ENCODE measurements at places on chromosomes 2 and 18.

DNA sequence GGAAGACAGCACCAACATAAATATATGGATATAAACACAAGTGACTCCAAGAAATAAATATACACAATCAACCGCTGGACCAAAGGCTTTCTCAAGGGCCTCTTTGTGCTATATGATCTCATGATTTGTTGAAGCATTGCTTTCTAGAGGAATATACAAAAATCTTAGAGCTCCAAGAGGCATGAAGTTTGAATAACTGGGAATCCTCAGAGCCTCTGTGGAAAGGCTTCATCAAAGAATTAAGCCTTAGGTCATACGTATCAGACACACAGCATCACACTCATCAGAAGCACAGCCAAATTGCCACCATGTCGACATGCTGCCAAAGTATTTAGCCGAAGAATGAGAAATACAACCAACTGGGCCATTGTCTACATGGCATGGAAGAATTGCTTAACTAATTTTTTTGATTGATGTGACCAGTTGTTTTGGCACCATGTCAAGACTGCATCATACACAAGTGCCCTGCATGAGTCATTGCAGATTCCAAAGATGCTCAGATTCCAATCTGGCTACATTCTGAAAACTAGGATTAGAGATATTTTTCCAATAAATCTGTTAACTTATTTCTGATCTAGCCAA is 860.6 kb upstream of the ZEB2 start:
- DNase-seq: no peak

DNA sequence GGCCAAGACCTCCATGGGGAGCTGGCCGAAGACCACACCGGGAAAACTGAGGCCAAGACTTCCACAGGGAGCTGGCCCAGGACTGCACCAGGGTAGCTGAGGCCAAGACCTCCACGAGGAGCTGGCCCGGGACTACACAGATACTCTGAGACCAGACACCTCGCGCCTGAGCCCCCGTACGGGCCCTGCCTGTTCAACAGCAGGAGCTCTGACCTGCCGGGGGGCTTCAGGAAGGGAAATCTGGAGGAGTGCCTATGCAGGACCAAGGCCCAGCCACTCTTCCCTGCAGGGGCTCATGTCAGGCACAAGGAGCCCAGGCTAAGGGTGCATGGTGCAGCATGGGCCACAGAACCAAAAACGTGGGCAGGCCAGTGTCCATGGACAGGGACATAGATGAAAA is 151.6 kb downstream of the TMEM18 start:
- DNase-seq: no peak

DNA sequence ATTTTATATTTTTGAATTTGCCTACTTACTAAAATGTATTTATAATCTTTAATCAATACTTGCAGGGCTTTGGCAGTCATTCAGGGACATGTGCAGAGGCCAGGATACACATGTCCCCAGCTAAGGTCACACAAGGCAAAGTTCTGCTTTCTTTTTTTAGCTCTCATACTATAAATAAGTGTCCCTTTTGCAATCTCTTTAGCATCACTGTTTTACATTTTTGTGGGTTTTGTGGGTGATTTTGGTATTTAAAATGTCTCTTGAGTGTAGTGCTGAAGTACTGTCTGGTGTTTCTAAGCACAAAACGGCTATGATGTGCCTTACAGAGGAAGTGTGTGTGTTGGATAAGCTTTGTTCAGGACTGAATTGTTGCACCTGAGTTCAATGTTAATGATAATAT is 309.0 kb upstream of the GULP1 start:
- DNase-seq: peak; percentile 43

DNA sequence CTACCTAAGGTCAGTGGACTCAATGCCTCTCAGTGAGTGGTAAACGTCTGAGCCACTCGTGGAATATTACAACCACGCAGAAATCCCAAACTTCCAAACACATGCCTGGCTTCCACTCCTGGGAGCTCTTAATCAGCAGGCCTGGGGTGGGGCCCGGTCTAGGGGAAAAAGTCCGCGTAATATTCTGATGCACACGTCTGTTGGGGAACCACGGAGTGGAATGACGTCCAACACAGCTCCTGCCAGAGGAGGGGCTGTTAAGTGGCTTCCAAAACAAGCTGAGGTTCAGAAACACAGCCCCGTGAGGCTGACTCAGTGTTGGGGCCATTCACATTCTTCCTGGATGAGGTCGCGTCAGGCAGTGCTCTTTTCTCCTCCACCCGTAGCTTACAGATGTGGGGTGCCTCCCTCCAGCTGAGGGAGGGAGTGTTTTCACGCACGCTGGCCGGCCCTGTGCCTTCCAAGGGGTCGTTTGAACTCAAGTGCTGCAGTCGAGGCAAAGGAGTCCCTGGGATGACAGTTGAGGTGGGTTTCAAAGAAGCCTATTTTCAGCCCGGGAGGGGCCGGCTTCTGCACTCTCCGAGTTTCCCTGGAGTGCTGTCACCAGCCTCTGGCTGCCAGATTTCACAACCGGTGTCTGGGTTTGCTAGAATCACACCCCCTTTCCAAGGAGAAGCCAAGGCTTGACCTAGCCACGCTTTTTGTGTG is 73.1 kb downstream of the ACKR3 start:
- DNase-seq: no peak

DNA sequence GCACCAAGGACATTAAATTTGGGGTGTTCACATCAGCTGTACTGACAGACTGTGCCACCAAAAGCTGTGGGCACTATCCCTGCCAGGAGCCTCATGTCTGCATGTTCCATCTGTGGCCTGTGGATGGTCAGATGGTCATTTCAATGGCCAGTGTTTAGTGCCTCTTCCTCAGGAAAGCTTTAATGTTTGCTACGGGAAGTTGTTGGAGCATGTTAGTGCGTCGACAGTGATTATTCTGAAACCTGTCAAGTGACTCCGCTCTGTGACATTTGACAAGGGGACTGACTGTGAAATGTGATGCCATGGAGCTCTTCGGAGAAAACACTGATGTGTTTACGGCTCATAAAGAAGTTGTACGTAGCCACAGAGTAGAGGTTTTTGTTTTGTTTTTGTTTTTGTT is 18.7 kb upstream of the RGPD4 start:
- DNase-seq: no peak

DNA sequence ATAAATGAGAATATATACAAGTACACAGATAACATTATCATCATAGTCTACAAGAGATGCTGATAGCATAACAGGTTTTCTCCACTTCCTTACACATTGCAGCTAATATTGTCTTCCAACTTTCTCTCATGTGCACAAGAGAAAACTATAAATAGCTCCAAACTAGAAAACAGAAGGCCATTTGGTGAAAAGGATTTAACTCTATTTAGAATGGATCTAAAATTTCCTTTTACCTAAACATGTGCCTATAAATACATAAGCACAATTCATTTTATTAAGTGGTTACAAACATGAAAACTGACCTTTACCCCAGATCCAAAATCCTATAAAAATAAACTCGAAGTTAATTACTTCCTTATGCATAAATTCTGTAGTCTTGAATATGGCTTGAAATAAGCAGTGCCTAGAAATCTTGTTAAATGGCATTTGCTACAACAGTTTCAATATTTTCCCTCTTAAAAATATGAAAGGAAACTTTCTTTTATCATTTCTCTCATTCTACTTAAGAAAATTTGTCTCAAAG is 41.6 kb downstream of the SLC25A12 start:
- no peak for DNase-seq

DNA sequence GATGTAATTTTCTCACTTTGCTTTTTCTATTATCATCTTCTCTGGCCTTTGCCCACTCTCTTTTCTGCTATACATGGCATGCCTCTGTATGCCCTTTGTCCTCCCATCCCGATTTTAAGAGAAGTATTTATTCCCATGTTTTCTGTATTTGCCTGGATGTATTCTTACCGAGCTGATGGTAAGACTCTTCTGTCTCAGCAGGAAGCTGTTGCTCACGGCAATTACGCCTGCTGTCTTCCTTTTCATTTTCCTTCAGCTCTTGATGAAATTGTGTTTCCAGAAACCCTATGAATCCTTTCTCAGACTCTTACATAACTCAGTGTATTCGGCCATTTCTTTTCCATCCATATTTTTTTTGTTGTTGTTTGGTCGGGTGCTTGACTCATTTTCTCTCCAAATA is 121.6 kb downstream of the SP3 start:
- no peak for DNase-seq

GRCh38 chr18:55390898-55391297 is 197.1 kb downstream of the TCF4 start:
- DNase-seq: no peak

DNA sequence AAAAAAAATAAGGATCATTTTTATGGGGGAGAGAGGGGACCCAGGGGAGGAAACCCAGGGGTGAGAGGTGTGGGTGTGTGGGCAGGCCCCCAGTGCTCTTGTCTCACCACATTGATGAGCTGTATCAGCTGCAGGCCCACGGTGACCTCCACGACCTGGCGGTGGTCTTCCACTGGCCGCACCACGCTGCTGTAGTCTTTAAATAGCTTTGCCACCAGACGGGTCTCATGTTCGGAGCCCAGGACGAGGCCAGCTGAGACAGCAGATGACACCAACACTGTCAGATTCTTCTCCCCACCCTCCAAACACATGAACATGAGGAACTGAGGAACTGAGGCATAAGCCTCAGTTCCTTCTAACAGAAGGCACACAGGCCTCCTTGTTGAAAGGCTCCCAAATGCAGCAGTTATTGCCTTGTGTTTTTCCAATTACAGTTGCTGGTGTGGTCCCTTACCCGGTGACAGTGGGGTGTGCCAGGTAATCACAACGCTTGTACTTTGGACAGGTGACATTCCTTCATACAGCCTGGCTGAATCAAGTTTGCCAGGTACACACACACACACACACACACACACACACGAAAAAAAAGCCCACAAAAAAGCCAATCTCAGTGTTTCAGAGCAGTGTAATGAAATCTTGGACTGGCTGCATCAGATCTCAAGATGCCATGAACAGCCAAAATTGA is 4.7 kb downstream of the CHRNA1 start:
- DNase-seq: no peak

DNA sequence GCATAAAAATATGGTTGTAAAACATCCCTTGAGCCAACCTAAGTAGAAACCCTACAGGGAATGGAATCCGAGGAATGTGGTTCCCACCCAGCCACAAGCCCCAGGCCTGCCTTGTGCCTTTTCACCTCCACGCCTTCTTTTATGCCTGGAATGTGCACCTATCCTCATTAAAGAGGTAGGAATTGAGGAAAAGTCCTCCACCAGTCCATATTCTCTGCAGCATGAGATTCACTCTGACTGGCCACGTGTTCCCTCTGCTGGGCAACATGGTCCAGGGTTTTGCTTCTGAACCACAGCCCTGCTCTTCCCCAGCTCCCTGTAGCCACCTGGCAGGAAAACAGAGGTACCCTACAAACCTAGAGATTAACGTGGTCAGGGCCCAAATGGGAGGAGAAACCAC is 787.9 kb upstream of the RAB6C start:
- no peak for DNase-seq

DNA sequence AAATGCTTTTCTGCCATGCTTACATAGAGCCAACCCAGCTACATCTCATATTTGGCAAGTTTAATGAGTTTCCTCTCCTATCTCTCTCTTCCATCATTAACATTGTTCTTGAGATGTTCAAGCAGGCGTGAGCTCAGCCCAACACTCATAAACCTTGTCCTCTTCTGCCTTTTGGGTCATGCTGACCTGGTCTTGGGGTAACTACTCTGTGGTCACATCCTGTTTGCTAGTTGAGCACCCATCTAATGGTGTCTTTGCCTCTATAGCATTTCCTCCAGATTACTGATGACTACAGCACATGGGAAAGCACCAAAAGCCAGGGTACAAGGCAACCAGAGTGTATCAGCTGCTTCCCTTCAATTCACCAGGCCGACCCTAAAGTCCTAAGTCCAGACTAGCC is 366.9 kb upstream of the HNRNPA3 start:
- no peak for DNase-seq

DNA sequence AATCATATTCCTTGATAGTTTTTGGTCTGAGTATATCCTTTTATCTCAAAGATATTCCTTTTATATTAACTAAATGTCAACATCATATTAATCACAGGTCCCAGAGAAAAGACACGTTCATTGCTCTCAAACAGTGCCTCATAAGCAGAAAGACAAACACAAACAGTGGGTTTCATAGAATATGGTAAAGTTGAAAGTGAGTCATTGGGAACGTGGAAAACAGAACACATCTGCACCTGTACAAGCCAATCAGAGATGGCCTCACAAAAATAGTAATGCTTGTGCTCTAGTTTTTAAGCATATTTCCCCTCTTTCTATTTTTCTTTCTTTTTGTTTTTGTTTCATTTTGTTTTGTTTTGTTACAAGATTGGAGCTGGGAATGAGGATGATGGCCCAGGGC is 328.4 kb upstream of the MAP2 start:
- DNase-seq: no peak

DNA sequence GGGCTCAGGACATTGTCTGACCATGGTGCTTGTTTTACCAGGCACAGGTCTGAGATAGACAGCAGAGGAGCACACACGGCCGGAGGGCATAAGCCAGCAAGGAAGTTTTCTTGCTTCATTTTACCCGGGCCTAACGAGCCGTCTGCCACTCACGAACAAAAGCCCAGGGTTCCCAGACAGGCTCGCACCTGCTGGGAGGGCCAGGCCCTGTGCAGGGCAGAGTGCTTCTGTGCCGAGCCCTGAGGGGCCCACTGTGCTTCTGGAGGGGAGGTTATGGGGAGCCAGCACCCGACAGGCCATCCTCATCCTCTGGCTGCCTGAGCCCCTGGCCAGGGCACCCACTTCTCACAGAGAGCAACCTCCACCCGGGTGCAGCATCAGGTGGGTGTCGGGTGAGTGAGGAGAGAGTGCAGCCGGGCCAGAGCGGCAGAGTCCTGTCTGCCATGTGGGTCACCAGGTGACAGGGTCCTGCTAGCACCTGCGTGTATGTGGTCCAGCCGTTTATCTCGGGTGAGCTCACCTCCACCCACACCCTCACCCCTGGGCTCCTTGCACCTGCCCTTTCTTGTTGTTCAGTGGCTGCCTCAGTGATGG is 297.9 kb downstream of the NDUFA10 start:
- DNase-seq: no peak

DNA sequence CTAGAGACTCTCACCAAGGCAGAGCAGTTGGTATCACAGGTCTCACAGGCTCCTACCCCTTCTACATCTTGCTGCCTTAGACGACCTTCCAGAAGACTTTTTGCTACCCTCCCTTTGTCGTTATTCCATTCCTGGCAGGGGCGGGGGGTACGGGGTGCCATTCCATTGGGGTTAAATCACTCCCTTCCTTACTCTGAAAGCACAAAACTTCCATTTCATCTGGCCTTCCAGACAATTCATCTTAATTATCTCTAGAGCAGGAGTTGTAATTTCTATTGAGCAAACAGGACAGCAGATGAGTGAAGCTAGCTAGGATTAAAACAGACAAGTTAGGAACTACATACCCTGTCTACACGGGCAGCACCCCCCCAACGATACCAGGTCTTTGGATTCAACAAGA is 276.2 kb upstream of the TANK start:
- no peak for DNase-seq

DNA sequence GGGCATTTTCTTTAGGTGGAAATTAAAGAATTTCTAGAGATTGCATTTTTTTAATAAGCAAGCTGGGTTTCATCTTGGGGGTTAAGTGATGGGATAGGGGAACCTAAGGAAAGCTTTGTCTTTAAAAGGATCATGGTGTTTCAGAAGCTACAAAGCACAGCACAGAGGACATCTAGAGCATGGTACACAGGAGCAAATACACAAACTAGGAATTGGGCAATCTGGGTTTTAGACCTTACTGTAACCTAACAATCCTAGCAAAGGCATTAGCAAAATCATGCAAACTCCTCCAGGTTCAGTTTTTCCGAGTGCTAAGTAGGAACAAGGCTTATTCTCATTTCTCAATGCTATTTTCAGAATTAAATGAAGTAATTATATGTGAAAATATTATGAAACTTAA is 134.1 kb downstream of the CD226 start:
- DNase-seq: no peak
